ENCODE measurements at places on chromosomes 11 and 22.

- DNase-seq, result no peak
Observed at GRCh38 chr11:111539426-111540113, 950 bp upstream of the LAYN start.

- peak; percentile 15 for DNase-seq
Observed at GRCh38 chr22:34099278-34099677, 179.0 kb upstream of the LARGE1 start.

- DNase-seq, result no peak
Observed at GRCh38 chr11:72808331-72808798, 5.8 kb upstream of the ATG16L2 start.

DNA sequence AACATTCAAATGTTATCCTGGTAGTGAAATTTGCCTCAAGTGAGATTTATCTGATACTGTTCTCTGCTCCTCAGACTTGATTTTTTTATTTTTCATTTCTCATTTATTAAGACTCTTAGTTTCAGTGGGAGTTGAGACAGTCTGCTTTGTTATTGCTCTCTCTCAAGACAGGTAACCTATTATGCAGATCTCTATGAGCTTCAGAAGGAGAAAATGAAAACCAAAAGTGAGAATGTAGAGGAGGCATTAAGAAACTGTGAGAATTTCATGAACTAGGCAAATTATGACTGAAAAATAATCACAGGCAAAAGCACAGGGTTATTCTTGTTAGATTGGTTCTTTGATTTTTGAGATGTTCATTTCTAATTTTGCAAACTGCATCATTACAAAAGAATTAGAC, 290.0 kb upstream of the CHORDC1 start:
- DNase-seq, result no peak

GRCh38 chr11:93498641-93499040, 44.5 kb downstream of the SMCO4 start:
- DNase-seq, result no peak

DNA sequence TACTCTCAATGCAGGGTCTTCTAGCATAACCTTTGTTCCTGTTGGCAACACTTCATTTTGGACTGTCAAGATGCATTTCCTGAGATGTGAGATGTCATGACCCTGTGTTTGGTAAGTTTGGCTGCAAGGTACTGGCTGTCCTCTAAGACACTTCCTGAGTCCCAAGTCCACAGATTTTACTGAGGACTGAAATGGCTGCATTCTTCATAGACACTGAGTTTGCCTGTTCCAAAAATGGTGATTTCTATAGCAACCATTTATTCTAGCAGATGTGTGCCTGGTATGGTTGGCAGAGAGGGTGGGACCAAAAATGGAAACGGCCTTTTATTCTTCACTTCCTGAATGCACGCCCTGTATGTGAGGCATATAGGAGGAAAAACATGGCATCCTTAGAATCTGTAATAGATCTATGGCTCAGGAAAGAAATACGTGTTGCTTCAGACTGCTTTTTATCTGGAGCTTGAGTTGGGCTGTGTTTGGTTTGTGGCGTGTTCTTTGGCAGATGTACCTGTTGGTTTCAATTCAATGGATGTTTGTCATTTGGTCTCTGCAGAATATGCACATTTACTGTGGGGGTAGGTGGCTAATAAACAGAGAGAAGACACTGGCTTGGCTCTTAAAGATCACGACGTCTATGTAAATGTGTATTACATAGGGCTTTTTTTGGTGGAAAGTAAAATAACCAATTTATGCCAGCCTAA, 62.4 kb downstream of the ZBTB16 start:
- DNase-seq, result peak; percentile 48

DNA sequence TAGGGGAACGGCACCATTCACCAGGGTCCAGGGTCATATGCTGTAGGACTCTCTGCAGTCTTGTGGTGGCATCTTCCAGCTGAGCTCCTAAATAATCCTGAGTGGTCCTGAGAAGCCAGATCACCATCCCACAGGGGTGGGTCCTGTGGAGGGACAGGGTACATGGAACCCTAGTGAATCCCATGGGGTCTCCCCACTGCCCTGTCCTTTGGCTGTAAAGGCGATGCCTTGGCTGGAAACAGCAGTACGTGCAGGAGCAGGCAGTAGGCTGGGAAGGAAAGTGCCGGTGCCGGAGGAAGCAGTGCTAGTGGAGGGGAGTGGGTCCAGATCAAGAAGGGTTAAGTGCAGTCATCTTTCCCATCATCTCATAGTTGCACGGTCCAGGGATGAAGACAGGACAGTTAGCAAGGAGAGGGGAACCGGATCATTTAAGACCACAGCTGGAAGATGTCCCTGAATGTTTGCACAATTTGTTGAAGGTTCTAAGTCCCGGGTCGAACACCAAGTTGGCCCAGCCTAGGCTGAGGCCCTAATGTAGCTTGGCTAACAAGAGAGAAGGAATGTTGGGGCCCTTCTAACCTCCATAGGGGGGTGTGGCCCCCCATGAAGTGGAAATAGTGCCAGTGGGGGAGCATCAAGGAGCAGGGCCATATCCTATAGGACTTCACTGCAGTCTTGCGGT, 18.1 kb downstream of the TSPAN32 start:
- no peak for DNase-seq

- no peak for DNase-seq
Observed at GRCh38 chr22:29658176-29658575, 54.7 kb downstream of the NF2 start.

DNA sequence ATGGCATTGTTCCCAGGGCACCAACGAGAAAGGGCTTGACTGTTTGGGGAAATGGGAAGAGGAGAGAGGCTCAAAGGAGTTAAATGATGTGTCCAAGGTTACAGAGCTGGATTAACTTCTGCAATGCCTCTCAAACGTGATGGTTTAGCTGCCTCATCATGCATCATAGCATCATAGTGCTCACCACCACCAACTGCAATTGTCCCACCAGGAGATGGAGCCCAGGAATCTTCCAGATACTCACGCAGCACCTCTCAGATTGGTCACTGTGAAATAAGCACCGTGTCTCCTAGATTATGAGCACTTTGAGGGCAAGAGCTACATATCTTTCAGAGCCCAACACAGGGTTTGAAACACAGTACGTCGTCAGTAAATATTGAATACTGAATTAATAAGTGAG, 69.2 kb downstream of the PRSS23 start:
- DNase-seq, result no peak

- DNase-seq, result no peak
Observed at GRCh38 chr11:104965735-104966134, 2.6 kb downstream of the CASP4 start.

DNA sequence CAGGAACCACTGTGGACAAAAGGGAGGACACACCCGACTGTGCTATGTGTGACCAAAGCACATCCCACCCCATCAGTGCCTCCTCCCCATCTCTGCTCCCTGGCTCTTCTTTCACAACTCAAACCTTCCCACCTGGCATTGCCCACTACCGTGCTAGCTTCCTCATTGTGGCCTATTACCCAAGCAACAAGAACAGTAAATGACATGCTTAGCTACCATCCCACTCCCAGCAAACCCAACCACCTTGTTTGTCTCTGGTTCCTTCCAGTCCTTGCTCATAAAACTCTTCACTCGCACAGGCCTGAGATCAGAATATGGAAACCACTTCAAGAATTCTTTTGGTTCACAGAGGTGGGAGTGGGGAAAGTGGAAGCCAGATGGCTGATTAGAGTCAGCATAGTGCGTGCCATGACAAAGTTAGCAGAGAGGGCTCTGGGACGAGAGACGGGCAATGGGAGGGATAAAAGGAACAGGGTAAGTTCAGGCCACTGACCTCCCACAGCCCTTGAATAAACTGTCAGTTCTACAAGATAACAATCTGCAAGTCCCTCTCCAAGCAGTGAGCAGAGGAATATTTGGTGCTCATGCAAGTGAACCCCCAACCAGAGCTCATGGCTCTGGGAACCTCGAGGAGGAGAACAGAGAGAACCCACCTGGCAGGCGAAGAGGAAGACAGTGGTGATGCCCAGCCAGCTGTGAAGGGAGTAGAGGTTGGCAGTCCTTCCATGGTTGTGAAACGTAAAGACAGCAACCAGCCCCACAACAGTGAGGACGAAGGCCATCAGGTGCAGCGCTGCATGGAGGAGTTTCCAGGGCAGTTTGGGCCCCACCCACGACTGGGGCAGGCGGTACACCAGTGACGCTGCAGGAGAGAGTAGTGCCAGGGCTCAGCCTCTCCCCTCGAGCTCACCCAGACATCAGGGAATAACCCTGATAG, 8.3 kb downstream of the CYB561A3 start:
- no peak for DNase-seq

DNA sequence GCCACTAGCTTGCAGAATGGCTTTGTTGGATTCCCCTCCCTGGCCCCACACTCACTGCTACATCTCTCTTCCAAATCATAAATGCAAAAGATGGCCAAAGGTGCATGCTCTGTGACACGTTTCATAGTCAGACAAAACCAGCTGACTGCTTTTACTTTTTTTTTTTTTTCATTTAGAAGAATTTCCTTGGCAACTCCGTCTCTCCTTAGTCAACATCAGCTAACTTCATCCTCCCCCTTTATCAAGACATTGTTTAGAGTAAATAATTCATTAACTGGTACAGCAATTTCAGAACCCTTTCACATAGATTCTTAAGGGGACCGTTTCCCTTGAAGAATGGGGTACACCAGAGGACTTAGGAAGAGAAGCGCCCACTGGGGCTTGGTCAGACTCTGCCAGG, 16.0 kb downstream of the KCNQ1OT1 start:
- DNase-seq, result no peak

- no peak for DNase-seq
Observed at GRCh38 chr11:96203567-96204365, 139.2 kb downstream of the MAML2 start.

DNA sequence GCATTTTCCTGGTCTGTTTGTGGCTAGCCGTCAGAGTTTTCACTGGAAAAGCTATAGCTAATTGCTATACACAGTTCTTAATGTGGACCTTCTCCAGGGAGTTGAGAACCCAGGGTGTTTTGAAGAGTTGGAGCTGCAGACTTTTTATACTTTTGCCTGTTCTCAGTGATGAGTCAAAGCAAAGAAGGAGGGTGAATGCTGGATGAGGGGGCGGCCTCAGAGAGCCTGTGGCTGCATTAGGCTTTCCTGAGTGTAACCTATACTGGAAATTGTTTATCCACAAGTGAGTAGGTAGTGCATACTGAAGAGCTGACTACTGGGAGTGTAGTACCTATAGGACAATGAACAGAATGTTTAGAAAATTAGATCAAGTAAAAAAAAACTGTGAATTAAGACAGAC, 79.7 kb upstream of the HORMAD2 start:
- DNase-seq, result no peak

DNA sequence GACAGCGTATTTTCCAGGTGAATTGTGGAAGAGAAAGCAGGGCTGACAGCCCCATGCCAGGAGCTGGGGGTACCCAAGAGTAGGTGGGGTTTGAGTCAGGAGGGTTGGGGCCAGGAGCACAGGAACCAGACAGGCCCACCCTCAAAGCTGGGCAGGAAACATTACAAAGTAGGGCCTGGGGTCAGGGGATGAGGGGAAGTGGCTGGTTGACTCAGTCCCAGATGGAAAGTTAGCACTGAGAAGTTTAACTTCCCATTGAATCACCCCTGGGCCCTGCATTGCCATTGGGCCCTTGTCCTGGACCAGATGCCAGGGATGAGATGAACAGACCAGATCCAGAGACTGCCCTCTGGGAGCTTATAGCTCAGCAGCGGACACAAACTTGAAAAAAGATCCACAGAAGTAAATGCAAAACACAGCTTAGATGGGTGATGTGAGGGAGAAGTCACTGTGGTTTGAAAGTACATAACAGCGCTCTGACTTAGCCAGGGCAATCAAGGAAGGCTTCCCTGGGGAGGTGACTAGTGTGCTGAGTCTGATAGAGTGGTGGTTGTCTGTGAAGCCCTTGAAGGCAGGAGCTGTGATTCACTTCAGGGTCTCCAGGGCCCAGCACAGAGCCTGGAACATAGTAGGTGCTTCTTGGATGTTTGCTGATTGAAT, 2.2 kb downstream of the MAFF start:
- no peak for DNase-seq

- DNase-seq, result no peak
Observed at GRCh38 chr11:78201096-78201818, 12.5 kb downstream of the USP35 start.

DNA sequence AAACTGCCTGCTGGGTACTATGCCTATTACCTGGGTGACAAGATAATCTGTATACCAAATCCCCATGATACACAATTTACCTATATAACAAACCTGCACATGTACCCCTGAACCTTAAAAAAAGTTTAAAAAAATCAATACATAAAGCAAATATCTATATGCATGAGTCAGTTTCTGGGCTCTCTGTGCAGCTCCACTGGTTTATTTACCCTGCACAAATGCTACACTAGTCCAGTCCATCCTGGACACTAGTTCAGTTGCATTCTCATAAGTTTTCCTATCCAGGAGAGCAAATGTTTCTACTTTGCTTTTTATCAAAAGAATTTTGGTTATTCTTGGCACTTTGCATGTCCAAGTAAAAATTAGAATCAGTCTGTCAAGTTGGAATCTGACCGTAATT, 99.8 kb upstream of the OLFML1 start:
- no peak for DNase-seq

Data from prostate gland (tissue), 2 donors.